ENCODE measurements at places on chromosomes 11 and 22.

DNA sequence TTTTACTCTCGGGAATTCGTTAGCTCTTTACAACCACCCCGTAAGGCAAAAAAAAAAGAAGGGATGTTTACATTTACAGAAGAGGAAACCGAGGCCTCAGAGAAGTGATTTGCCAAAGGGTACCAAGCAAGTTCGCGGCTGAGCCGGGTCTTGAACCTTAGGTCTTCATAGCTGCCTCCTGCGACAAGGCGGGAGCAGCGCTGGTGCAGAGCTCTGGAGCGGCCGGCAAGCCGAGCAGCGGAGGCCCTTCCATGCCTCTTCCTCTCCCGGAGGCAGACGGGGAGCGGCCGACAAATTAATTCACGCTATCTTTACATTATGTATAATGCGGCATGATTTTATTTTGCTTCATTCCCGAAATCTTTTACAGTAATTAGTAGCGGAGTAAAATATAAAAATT lies 536.3 kb downstream of the INSC start:
- no peak for DNase-seq

DNA sequence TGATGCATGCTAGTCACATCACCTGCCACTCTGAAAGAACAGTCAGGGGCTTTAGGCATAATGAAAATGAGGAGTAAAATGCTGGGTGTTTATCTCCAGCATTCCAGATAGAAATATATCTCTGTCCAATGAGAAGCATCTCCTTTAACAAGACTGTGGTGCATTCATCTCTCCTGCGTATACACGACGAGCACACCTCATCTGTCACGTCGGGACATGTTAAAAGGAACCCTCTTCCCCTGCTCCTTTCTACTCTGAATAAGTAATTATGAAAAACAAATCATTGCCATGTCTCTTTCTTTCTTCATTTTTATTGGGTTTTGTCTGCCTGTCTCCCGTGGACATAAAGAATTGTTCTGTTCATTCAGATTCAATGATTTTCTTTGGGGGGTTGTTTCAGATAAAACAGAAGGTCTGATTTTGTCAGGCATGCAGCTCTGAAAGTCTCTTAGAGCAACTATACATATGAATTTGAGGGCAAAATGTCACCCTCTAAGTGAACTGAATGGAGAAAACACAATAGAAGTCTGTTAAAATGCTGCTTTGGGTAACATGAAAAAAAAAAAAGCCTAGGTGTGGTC lies 195.0 kb downstream of the MAML2 start:
- DNase-seq: no peak

GRCh38 chr11:112216561-112217105 lies 9.6 kb upstream of the PTS start:
- DNase-seq: no peak

GRCh38 chr11:128662076-128662475 lies 31.8 kb upstream of the FLI1 start:
- DNase-seq: no peak

GRCh38 chr11:119481667-119482400 lies 58.9 kb upstream of the THY1 start:
- DNase-seq: no peak

- no peak for DNase-seq
These were observed 3.8 kb downstream of the NCF4 start for GRCh38 chr22:36864454-36865215.

DNA sequence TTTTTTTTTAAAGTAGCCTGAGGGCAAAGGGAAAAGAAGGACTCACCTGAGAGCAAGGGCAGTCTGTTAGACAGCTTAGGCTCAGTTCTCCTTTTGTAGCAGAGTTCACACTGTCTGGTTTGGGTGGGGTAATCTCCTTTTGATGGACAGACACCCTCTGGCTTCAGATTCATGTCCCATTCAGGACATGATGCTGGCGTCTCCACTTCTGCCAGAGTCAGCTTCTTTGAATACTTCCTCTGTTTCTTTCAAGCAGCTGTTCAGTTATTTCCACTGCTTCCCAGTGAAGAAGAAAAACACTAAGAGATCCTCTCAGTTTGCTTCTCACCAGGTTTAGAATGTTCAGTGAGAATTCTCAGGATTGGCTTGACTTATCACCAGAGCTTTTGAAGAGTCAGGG lies 79.0 kb upstream of the HSD17B12 start:
- DNase-seq: no peak

GRCh38 chr11:133399855-133400625 lies 132.3 kb downstream of the OPCML start:
- no peak for DNase-seq

GRCh38 chr11:43576803-43577521 lies 103.6 kb upstream of the HSD17B12 start:
- DNase-seq: no peak

GRCh38 chr11:69880041-69880825 lies 61.0 kb upstream of the FGF3 start:
- DNase-seq: no peak

GRCh38 chr11:128759597-128759996 lies 65.7 kb downstream of the FLI1 start:
- DNase-seq: no peak

DNA sequence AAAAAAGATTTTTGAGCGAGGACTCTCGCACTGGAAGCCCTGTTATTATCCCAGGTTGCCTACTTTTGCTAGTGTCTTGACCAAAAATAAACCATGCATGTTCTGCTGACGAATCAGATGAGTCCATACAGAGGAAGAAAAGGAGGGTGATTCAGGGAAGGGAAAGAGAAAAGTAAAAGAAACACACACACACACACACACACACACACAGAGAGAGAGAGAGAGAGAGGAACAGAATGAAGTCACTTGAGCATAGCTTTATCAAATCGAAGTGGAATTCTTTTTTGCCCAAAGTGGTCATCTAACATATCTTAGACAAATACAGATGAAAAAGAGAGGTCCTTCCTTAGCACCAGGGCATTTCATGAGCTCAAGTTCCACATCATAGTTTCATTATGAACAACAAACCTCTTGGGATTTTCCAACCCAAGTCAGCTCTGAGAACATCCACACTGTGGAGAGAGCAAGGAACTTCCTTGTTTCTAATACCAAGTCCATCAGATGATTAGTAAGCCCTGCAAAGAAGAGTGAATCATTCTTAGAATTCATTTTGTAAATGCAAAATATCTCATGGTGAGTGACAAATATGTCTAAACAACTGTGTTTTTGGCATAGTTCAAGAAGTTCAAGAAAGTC lies 7.7 kb upstream of the MMP12 start:
- DNase-seq: no peak

DNA sequence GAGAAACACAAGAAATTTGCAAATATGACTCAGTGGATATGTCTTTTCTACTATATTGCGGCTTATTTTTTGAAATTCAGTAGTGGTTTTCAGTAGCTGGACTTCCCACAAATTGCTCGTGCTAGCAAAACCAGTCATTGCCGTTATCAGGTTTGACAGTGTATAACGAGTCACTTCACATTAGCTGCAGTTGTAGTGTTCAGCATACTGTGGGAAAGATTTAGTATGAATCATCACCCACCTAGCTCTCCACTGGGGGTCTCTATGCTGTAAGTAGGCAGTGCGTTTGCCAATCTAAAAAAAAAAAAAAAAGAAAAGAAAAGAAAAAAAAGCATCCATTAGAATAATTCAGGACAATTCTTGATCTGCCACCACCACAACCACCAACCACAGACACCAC lies 1318.9 kb downstream of the LRRC4C start:
- no peak for DNase-seq

GRCh38 chr11:114563077-114563476 lies 3.4 kb upstream of the NXPE1 start:
- DNase-seq: no peak

DNA sequence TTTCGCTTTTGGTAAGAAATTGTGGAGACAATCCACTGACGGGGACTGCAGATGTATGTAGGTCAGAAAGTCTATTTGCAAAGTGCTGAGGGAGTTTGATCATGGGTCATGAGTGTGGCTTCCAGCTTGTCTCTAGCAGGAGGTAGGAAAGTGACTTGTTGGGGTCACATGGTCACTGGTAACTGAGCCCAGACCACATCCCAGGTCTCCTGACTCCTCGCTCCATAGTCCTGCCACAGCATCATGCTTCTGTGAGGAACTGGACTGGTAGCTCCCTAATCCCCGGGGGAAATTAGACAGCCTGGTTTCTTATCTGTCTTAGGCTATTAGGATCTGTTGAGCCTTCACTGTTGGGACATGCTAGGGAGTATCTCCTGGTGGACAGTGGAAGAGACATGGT lies 142.1 kb downstream of the MYO18B start:
- no peak for DNase-seq

DNA sequence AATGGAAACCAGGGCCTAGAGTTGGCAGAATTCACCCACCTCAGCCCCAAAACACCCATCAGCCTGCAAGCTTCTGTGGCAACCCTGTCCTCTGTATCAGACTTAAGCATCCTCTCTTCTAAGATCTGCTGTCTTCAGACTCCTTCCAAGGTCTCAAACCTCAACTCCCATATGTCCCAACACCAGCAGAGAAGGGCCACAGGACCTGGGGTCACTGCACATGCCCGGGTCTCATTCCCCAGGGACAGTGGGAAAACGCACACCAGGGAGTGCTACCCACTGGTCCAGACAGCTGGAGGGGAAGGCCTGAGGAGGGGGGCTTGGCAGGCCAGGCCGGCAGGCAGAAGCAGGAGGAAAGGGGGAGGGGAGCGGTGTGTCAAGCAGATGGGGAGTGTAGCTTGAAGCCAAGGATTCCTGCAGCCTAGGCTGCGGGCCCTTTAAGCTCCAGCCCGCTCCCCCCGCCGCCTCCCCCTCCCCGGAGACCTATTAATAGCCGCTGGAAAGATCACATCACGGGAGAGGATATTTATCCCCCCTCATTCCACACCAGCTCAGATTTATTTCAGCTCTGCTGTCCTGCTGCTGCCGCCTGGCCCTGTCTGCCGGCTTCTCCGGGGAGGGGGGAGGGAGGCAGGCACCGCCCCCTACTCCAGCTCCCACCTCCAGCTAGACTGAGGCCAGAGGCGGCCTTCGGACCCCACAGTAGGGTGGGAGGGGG lies 16.7 kb downstream of the BCL9L start:
- no peak for DNase-seq

DNA sequence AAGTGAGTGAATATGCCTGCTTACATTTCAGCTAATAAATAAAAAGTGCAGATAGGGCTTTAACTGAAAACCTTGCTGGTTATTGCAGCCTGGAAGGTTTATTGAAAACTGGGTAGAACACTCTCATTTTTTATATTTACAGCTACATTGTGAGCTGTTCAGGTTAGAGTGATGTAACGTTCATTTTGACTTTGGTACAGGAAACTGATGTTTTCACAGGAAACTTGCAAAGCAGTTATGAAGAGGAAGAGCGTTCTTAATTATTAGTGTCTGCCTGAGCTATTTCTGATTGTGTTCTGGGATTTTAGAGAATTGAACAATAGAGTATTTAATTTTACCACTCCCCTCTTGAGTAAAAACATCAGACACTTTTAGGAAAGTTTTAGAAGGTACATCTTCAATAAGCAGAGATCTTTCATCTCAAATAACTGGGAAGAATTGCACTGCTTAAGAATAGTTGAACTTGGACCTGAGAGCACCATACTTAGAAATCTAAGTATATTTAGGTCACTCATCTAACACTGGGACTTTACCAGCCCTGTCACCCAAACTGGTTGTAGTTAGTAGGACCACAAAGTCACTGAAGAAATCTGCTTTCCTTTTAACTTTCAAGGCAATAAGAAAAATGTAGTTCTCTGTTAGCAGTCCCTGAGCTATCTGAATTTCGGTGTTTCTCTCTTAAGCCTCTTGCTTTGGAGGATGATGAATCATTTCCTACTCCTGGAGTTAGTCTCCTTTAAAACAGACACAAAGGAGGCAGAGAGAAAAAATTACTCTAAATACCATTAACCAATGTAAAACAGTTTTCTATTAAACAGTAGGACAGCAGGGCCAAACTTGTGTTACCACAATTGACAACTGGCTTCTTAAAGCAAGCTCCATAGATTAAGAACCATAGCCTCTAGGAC lies 128.6 kb upstream of the DDI1 start:
- DNase-seq: no peak

DNA sequence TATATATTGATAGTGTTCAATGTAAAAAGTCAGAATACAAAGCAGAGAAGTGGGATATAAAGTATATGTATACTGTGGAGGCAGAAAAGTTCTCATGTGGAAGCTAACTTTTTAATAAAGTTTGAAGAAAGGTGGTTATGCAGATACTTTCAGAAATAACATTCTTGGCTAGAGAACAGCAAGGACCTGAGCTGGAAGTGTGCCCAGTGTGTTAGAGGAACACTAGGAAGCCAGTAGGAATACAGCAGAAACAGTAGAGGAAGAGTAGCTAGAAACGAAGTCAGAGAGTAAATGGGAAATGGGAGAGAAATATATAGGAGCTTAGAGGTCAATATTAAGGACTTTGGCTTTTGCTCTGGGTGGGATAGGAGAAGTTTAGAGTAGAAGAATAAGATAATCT lies 464.9 kb upstream of the CCDC90B start:
- DNase-seq: no peak

DNA sequence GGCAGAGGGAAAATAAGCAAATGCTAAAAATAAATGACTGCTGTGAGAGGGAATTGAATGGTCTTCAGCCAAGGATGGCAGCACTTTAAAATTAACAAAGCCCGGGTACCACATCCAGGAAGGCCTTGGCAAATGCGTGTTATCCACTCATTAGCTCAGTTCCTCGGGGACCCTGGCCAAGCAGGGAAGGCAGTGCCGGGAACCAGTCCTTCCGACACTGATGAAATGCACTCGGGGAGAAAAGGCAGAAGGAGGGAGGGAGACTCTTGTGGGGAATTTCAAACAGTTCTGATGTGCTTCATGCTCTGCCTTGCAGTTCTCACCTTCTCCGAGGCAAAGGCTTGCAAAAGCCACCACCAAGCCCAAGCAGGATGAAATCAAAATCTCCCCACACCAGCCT lies 38.3 kb downstream of the CLPB start:
- no peak for DNase-seq

- no peak for DNase-seq
These were observed 16.8 kb downstream of the CD5 start for GRCh38 chr11:61119055-61119454.

- DNase-seq: peak; percentile 0
These were observed 55.0 kb upstream of the ANO3 start for GRCh38 chr11:26276798-26277424.

- no peak for DNase-seq
These were observed 58.9 kb downstream of the LINC01488 start for GRCh38 chr11:69540118-69541000.

DNA sequence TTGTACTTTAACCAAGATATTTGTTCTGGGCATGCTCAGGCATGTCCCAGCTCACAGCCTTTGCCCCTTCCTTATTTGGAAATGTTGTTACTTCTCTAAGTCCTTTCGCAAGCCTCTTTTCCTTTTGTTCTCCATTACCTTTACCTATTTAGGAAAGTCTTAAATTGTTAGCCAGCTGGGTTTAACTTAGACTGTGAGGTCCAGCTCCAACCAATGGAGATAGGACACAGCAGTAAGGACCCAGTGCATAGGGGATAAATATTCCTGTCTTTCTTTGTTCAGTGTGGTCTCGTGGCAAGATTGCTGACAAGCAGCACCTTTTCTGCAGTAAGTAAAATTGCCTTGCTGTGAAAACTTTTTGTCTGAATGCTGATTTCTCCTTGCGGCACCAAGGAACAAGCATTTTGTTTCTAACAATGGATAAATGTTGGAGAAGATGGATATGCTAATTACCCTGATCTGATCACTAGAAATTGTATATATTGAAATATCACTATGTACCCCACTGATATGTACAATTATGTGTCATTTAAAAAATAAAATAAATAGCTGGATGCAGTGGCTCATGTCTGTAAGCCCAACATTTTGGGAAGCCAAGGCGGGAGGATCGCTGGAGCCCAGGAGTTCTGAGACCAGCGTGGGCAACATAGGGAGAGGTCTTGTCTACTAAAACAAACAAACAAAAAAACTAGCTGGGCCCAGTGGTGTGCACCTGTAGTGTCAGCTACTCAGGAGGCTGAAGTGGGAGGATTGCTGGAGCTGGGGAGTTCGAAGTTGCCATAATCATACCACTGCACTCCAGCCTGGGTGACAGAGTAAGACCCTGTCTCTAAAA lies 31.9 kb upstream of the FTH1 start:
- no peak for DNase-seq
